RPMI7951 (cell line): ENCODE measurements at places on chromosomes 13 and 19.
A peak's percentile ranks its signal among the peaks of the same experiment; 100 is the strongest.

DNA sequence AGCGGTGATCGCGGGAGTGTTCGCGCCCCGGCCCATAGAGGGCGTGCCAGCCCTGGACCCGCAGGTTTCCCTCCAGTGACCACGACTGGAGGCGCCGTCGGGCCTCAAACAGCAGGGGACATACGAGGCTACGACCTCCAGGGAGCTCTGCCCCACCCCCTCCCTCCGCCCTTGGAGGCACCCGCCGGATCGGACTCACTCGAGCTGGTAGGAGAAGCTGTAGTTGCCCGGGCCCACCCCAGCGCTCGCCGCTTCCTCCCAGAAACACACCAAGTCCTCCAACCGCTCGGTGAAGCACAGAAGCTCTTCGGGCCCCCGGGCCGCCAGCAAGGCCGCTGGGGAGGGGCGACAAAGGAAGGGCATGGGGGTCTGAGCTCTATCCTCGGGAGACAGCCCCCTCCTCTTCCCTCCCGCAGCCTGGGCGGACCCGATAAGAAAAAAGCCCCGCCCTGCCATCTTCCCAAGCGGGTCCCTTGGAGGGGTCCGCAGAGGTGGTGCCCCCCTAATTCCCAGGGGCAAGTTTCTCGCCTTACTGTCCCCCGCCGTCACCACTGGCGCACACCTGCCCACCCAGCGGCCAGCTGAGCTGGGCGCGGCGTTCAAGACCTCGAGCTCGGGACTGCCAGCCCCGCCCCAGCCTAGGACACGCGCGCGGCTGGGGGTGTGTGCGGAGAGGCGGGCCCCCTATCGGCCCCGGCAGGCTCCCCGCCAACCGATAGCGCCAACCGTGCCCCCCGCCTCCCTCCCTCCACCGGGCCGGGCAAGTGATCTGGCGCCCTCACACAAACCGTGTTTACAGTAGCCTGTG is 1.0 kb downstream of the EPOR start:
- DNase-seq = peak; percentile 42

DNA sequence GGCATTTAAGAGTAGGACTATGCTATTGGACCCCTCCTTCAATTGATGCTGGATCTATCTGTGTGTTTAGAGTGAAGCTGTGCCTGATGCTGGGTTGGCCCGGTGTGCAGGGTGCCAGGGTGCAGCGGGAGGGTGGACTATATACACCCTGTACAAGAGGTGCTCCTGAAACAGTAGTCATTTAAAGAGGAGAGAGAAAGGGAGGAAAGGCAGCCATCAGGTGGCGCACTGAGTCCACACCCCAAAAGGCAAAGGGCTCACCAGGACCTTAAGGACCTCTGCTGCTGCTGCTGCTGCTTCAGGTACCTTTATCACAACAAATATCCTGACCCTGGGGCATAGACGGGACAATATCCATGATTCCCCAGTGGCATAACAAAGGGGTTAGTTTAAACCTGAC is 39.4 kb downstream of the ZNF136 start:
- no peak for DNase-seq

DNA sequence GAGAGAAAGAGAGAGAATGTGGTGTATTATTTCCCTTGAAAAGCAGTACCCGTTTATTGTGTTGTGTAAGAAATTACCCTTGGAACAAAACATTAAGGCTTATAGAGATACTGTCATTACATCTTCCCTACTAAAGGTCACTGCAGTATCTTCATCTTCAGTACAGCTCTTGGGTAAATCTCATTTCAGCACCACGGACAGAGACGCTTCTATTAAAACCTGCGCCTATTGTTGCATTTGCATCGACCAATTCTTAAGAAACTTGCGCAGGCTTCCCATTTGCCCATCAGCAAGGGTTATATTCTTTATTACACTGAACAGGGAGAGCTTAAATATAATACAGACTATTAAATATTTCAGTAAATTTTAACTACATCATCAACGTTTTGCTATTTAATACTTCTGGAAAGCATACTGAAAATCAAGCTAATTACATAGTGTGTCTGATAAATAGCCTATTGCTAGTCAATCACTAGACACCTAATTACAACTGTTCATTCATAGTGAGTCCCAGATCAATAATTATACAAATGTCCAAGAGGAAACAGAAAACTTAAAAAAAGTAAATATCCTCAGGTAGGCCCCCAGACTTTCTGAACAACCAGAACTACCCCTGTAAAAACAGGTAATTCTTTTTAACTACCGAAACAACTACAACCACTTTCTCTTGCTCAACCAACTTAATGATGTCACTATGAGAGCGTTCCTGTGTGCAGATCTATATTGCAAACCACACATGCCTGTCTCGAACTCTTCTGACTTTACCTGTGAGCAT is 350.6 kb downstream of the LIG4 start:
- DNase-seq = peak; percentile 45

DNA sequence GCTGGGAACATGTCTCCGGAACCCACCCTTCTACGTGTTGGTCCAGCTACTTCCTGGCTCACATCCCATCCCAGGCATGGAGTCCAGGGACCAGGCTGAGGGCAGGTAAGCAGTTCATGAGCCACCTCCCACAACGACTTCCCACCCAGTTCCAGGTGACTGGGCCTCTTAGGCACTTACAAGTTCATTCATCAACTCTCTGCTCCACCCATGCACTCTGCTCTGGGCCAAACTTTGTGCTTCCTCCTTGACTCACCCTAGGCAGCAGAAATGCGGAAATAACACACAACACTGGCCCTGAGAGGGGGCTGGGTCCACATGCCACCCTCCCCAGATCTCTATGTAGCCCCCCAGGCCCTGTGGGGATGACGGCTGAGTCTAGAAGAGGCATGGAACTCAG is 20.5 kb downstream of the IQCN start:
- no peak for DNase-seq

GRCh38 chr13:99132295-99132835 is 68.3 kb upstream of the UBAC2 start:
- DNase-seq = no peak

DNA sequence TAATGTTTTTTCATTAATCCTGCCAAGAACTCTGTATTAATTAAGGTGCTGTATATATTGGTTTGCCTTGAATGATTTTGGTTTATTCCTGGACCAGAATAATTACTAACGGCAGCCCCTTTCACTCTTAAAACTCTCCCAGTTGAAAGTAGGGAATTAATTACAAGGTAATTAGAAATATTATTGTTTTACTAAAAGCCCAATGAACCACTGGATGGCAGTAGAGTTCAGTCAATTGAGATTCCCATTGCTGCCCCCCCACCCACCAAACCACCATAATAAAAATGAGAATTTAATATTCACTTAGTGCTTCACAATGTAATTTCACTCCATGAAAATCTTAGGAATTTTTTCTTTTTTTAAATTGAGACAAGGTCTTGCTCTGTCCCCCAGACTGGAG is 13.7 kb downstream of the WBP4 start:
- peak; percentile 20 for DNase-seq

- no peak for DNase-seq
These were observed 4.0 kb downstream of the ZBTB7A start for GRCh38 chr19:4062419-4063368.

DNA sequence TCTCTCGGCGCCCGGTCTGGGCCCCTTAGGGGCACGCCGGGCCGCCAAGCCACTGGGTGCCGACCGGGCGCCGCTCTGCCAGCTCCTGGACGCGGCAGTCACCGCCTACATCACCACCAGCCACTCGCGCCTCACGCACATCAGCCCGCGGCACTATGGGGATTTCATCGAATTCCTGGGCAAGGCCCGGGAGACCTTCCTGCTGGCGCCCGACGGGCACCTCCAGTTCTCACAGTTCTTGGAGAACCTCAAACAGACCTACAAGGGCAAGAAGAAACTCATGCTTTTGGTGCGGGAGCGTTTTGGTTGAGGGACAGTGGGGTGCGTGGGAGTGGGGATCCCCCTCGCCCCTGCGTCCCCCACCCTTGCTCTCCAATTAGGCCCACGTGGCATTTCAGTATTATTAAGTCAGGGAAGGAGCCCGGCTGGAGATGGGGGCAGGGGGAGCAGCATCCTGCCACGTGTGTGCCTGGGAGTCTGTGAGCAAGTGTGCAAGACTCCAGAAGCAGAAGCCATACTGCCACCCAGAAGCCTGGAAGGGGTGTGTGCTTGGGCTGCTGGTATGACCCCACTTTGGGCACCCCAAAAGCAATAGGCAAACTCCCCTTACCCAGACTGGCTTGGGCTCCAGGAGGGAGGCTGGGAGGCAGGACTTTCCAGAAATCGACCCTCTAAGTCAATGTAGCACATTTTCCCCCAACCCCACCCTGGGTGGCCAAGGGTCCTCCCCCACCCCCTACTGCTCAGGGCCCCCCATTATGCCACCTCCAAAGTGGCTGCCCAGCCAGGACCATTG is 35.7 kb downstream of the ZSWIM4 start:
- no peak for DNase-seq

- peak; percentile 98 for DNase-seq
These were observed at the start of gene PRKACA for GRCh38 chr19:14117668-14118164. TSS of gene PRKACA (minus strand) at chr19:14117762. CDS start at chr19:14117547, 215 bp downstream.

GRCh38 chr19:54461210-54461609 is 2.4 kb downstream of the LENG9 start:
- no peak for DNase-seq

GRCh38 chr13:61797397-61797796 is 381.7 kb upstream of the PCDH20 start:
- no peak for DNase-seq

GRCh38 chr19:50178320-50178719 is 15.2 kb upstream of the IZUMO2 start:
- DNase-seq = no peak

- peak; percentile 36 for DNase-seq
These were observed 5.0 kb upstream of the IGSF23 start for GRCh38 chr19:44608391-44608821.

- DNase-seq = no peak
These were observed 601 bp upstream of the ZNF749 start for GRCh38 chr19:57434386-57435061.

- no peak for DNase-seq
These were observed 10.1 kb downstream of the DNMT1 start for GRCh38 chr19:10184636-10185035.

DNA sequence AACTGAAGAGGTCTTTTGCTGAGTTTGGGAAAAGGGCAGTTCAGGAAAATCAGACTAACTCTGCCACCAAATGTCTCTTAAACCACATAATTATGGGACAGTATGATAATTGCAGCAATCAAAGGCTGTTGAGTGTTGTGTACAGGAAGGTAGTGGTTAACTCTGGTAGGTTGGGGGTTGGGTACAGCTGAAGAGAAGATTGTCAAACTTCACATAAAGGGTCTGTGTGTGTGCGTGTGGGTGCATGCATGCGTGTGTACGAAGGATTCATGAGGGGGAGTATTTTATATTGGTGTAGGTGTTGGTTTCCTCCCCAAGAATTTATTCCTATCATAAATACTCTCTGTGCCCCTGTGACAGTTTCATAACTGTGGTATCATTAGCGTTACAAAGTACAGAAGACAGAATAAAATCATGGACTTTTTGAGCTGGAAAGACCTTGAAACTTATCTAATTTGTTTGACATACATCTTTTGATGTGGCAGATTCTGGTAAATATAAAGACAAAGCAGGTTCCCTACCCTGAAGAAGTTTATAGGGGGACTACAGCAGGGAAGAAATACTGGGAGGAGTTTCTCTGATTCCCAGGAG is 94.1 kb downstream of the PCCA start:
- DNase-seq = peak; percentile 15

- DNase-seq = no peak
These were observed 1.3 kb downstream of the ALOX5AP start for GRCh38 chr13:30736461-30737320.

DNA sequence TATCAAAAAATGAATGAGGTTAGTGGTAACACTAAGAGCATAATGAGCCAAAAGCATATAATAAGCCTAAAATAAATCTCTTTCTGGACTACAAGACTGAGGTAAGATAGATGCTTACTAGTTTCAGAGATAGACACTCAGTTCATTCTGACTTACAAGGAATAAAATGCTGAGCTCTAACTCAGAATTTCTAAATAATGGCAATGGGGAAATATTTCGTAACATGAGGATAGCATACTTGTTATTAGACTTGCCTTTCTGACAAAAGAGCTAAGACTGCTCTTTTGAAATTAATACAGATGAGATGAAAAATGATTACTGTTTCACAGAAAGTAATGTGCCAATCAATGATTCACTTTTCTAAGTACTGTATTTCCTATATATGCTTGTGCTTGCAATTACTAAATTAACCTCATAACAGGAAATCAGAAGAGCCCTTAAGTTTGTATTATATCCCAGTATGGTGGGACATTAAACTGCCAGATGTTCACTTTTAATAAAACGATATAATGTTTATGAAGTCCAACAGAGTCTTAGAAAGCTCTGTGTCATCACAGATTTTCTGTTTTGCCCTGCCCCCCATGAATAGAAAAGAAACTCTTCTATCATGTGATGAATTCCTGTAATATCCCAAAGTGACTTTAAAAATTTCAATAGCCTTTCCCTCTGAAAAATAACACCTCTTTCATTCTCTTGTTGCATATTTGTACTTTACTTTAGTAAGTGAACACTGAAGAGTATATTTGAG is 2771.0 kb upstream of the PCDH20 start:
- DNase-seq = no peak

- no peak for DNase-seq
These were observed 117.1 kb upstream of the SLITRK5 start for GRCh38 chr13:87554045-87554444.

DNA sequence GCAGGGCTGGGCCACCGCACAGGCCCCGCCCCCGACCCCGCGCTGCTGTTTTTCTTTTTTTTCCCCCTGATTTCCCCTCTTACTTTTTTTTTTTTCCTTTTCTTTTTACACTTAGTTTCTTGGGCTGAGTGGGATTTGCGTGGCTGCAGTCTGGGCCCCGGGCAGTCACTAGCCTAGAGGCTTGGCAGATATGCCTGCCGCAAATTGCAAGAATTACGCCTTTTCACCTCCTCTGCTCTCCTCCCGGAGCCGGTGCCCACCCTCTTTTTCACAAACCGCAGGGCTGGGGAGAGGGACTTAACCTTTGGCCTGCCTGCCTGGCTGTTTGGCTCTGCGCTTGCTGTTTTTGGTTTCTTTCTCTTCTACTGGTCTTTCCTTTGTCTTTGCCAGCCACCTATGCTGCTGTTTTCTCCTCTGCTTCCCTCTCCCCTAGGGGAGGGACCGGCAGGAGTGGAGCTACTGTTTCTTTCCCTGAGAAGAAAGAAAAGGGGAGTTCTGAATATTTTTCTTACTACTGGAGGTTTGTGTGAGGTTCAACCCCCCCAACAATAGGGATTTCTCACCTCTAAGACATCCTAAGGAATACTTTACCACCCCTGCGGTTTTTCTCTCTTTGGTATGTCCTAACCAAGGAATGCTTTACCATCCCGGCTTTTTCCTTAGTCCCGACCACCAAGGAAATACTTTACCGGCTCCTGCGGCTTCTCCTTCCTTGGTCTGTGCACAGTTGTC is 11.0 kb downstream of the ZNF552 start:
- peak; percentile 82 for DNase-seq
